Effector CD8-positive, alpha-beta T cell (primary cell): ENCODE measurements at places on chromosomes 1 and 21.

DNA sequence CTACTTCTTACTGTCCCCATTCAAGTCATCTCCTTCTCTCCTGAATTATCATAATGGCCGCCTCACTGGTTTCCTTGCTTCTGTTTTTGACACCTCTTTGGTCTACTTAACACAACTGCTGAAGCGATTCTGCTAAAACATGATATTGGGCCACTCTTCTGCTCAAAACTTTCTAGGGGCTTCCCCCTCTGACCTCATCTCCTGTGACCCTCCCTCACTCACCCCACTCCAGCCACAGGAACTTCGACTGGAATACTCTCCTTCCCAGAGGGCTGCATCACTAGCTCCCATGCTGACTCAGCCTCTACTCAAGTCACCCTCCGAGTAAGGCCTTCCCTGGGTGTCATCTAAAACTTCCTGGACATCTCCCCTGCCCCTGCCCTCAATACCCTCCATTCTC lies 35.7 kb downstream of the NRIP1 start:
- DNase-seq, result no peak

GRCh38 chr21:42677339-42678321 lies 24.2 kb downstream of the PDE9A start:
- DNase-seq, result no peak

DNA sequence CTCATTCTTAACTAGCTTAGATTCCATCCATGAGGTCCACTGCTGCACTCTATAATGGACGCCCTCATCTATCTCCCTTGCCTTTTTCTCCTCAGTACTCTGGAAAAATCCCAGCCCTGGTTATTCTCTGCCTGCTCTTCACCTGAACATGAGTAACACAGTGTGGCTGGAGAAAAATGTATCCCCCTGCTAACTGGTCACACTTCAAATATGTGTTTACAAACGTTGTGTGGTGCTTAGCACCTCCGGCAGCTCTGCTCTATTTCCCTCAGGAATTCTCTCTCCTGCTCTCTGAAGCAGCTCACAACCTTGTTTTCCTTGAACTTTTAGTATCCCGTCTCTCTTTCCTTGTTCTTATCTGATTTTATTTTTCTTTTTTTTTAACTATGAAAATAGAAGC lies 4.1 kb downstream of the SCCPDH start:
- no peak for DNase-seq

DNA sequence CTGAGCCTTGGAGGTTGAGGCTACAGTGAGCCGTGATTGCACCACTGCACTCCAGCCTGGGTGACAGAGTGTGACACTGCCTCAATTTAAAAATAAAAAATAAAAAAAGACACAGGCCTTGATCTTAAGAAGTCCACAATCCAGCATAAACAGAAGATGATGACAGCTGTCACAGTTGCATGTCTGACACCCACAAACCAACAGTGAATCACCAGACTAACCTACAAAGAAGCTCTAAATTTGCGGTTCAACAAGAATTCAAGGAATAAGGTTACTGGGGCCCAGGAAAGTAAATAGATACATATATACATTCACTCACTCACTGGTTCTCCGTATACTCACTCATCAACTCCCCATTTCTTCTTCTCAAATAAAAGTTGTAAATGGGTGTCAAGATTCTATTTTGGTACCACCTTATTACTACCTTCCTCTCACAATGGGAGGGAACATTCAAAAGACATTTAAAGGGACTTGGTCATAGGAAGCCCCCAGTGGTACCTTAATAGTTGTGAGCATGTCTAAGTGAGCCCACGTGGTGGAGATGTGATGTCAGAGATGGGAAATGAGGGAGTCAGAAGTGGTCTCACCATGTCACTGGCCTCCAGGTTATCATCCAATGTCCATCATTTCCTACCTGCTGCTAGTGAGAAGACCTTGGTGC lies 66.9 kb upstream of the PRDX6 start:
- DNase-seq, result no peak
